ENCODE measurements at places on chromosomes 4 and X.

DNA sequence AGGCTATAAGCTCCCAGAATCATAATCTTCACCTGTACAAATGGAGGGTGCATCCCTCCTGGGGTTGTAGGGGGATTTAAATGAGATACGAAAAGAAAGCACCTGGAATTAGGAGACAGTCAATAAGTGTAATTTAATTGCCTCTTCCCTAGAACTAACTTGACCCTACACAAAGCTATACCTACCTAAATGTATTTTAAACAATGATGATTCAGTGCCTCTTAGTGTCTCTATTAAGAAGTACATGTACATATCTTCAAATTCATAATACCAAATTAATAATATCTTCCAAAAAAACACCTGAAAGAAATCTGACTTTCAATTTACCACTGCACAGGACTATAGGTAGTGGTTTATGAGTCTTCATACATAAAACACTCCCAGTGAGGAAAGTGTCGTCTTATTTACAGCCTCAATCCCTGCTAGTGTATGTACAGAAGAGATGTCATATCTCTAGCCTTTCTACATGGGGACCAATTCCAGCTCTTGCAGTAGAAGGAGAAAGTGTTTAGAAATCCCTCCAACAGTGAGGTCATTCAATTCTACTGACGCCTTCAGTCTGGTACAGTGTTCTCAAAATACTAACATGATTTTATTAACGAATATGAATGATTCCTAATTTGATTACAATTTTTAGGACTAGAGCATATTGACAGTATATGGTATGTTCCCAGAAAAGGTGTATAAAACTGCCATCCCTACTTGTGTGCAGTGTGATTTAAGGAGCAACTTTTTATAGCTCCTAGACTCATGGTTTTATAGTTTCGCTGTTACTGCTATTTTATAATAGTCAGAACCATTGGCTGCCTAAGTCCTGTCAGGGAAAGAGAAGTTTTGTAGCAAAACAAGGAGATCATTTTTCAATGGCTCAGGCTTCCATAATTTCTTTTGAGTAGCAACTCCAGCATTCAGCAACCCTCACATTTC, 282.7 kb downstream of the UNC5C start:
- DNase-seq = no peak

GRCh38 chr4:152581536-152582160, 45.8 kb upstream of the FBXW7 start:
- no peak for DNase-seq

DNA sequence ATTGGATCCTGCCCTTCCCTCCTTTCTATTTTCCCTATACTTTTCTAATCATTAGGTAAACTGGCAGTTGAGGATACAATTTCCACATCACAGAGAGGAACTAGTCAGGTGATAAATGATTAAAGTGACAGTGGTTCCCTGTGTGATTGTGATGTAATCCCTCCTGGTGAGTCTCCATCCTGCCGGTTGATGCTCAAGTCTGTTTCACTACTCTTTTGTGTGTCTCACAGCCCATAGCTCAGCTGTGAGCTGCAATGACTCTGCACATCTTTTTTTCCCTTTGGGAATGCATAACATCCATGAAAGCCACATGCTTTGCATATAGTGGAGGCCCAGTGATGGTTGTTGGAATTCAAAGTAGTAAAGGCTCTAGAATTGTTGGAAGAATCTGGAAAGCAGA, 60.4 kb downstream of the CCNI start:
- no peak for DNase-seq

DNA sequence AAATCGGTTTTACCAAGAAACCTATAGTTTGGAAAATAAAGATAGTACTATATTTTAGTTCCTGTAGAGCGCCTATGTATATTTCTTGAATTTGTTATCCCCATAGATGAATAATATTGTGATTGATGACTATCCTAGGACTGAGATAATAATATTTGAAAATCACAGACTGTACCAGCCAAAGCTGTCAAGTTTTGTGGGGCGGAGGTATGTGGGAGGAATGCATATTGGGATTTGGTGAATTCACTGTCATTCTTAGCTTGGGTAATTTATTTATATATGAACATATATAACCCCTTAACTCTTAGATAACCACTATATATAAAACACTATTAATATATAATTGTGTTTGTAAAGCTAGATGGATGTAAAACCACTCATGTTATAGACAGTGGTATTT, 205.5 kb upstream of the ARSJ start:
- DNase-seq = no peak

DNA sequence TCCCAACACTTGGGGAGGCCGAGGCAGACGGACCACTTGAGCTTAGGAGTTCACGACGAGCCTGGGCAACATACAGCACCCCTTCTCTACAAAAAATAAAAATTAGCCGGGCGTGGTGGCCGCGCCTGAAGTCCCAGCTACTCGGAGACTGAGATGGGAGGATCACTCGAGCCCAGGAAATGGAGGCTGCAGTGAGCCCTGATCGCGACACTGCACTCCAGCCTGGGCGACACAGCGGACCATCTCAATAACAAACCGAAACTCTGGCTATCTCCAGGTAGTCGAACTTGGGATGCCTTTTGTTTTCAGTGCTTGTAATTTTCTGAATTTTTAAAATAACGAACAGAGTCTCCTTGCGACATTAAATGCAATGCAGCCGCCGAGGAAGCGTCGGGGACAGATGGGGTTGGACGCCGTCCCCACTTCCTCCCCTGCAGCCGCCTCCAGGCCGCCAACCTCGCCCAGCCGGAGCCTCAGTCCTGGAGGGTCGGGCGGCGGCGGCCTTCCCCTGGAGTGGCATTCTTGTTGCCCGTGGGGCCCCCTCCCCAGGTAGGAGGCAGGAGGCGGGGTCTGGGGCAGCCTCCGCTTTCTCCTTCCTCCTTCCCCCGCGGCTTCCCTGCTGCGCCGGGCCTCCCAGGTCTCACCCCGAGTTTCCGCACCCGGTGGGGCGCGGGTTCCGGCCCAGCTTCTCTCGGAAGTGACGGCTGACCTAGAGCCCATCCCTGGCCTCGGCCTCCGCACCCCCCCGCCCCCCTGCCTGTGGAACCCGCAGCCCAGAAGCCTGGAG, 14.6 kb downstream of the HMX1 start:
- no peak for DNase-seq

- no peak for DNase-seq
Observed at GRCh38 chr4:14025111-14025510, 397.6 kb upstream of the BOD1L1 start.

DNA sequence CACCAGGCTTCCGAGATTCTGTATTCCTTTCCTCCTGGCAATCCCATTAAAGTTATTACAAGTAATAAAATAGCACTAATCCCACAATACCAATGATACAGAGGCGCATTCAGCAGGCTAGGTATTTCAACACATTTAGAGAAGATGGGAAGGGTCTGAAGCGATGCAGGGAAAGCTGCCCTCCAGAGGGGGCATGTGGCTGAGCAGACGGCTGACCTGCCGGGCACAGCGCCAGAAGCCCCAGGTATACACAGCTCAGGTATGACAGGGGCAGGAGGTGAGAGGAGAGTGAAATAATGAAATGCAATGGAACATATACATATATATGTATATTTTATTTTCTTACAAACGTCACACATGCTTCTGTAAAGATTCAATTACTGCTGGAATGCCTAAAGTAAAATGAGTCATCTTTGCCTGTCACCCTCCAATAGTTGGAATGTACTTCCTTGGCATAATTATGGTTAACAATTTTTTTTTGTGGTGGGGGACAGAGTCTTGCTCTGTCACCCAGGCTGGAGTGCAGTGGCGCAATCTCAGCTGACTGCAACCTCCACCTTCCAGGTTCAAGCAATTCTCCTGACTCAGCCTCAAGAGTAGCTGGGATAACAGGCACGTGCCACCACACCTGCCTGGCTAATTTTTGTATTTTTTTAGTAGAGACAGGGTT, 21.3 kb upstream of the CDKN2AIP start:
- no peak for DNase-seq

DNA sequence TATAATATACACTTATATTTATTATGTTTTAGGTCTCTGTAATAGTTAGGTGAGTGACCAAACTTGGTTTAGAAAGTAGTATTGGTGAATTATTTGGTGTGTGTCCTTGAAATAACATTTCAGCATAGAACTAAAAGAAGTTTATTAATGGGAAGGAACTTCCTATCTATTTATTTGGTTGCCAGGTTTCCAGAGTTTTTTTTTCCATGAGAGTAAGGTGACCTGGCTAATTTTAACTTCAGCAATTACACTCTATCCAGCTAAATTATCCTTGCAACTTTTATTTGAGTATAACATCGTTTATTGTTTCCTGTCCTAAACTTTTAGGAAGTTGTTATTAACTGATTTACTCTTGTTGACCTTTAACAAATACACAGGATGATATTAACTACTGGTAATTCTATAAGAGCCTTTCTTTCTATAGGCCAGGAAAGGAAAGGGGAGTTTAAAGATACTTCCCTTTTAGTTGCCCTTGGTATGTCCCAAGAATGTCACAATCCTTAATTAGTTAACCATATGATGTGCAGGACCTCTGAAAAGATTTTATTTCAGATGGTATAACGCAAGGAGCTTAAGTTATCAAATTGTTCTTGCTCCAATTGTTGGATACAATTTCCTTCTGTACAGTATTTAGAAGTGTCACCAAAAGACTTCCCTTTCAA, 18.9 kb downstream of the PRDM8 start:
- no peak for DNase-seq
